Stimulated activated CD8-positive, alpha-beta memory T cell treated with anti-CD3 and anti-CD28 coated beads, Interleukin-2, amount 100 ng/mL, for 1 hour (primary cell): ENCODE measurements at places on chromosomes 7 and 10.

- DNase-seq, result no peak
These were observed 77.1 kb upstream of the FGFR2 start for GRCh38 chr10:121675344-121675743.

- DNase-seq, result no peak
These were observed 10.9 kb upstream of the IKZF1 start for GRCh38 chr7:50293509-50294179.

- DNase-seq, result no peak
These were observed 113.1 kb upstream of the VSTM2A start for GRCh38 chr7:54429111-54429510.

DNA sequence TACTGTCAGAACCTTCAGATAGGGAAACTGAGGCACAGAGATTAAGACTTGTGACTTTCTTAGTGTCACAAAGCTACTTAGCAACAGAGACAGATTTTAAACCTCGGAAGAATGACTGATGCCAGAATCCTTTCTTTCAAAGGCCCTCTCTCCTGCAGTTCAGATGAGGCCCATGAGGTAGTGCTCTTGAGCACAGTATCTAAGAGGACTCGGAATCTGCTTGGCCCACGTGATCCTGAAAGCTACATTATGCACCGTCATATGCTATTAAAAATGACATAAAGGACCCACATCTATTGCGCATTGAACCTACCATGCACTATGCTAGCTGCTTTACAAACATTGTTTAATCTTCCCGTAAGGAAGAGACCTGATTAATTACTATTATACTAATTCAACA is 355.9 kb downstream of the SFMBT2 start:
- DNase-seq, result no peak

DNA sequence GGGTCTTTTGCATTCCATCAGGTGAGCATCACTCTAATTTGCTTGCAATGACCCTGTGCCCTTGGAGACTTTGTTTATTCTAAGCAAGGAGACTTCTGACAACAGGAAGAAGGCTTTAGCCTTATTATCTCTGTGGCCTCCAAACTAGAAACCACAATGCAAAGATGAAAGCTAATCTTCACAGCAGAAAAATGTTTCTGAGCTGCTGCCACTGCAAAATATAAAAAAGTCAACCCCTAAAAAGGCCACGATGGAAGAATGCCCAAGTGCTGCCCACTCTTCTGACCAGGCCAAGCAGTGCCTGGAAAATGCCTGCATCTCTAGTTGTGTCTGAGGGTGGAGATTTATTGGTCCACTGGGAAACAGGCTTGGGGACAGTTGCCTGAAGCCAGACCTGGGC is 299.9 kb downstream of the C7orf25 start:
- no peak for DNase-seq

GRCh38 chr7:54812756-54813322 is 53.8 kb upstream of the SEC61G start:
- DNase-seq, result no peak

- no peak for DNase-seq
These were observed 159.8 kb downstream of the PIP4K2A start for GRCh38 chr10:22554461-22555182.

DNA sequence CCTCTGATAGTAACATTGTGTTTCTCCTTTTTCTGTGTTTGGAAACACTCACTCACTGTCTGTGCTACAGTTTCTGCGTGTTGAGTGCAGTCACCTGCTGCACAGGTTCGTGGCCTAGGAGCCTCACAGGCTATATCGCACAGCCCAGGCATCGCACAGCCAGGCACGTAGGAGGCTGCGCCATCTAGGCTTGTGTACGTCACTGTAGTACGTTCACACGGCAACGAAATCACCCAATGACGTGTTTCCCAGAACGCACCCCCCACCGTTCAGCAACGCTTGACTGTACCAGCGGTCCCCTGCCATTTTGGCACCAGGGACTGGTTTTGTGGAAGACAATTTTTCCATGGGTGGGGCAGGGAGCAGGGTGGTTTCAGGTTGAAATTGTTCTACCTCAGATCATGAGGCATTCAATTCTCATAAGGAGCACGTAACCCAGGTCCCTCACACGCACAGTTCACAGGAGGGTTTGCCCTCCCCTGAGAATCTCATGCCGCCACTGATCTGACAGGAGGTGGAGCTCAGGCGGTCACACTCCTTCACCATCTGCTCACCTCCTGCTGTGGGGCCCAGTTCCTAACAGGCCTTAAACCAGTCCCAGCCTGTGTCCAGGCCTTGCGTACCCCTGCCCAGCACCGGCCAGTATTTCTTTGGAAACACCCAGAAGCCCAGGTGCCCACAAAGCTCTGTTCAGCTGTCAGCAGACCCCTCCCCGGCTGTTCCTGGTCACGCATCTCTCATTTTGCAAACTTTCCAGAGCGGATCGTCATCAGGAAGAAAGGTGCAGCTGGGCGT is 23.2 kb upstream of the PRKAR1B start:
- no peak for DNase-seq

DNA sequence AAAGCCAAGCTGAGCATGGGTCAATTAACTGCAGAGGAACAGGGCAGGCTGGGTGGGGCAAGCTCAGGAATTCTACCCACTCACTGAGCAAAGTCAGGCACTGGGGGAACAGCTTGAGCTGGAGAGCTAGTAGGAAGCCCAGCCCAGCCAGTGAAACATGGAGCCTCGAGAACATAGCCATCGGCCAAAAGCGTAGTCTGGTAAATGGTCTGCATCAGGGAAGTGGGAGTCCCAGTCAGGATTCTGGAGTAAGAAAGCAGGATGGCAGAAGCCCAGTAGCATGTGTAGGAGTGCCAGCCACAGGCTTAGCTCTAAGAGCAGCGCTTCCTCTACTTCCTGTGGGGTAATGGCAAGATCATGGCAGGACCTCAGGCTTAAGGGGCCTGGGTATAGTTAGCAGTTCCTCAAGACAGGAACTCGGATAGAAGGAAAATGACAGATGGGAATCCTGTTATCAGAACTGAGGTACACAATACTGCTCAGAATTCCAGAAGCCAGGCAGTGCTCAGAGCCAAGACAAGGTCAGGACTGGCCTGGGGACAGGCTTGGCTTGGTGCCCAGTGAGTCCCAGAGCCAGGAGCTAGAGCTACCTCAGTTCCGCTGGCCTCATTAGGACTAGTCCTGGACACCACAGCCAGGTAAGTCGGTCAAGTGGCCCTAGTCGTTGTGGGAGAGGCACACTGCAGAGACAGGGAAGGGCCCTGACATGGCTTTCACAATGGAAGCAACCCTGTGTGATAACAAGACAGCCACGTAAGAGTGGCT is 65.4 kb upstream of the MXI1 start:
- no peak for DNase-seq

GRCh38 chr7:131148708-131149428 is 178.8 kb upstream of the MKLN1 start:
- DNase-seq, result no peak

GRCh38 chr10:133390597-133391248 is 3.2 kb upstream of the MTG1 start:
- DNase-seq, result no peak

GRCh38 chr7:601595-602340 is 82.1 kb upstream of the PDGFA start:
- peak; percentile 64 for DNase-seq
